ENCODE measurements at places on chromosomes 13 and 19. TPM values are rescaled to one million over a fixed set of nuclear protein-coding genes. Genes with fewer than 3 reads are reported as not detected.

The PSG6 gene
- not detected for total RNA-seq

The ZNF628 gene
- 1.6 TPM for total RNA-seq

The WDR62 gene
- 2.3 TPM for total RNA-seq

The FAM83E gene
- total RNA-seq: not detected

The DPF1 gene
- 43.8 TPM for total RNA-seq

The PDE4C gene
- 3.9 TPM for total RNA-seq

The INSR gene
- 74.5 TPM for total RNA-seq

The PNMA8B gene
- 33.0 TPM for total RNA-seq

The HTR2A gene
- total RNA-seq: 16.8 TPM

The CEACAM7 gene
- not detected for total RNA-seq

The KCTD4 gene
- 13.4 TPM for total RNA-seq

The B3GNT3 gene
- 0.46 TPM for total RNA-seq

The PEPD gene
- total RNA-seq: 33.9 TPM

The PLPP2 gene
- total RNA-seq: 5.3 TPM

The SIGLEC12 gene
- not detected for total RNA-seq

The ZNF432 gene
- 22.4 TPM for total RNA-seq

The CGB7 gene
- total RNA-seq: not detected

The CYP2A7 gene
- not detected for total RNA-seq

The ZNF491 gene
- total RNA-seq: 14.8 TPM

The LILRB1 gene
- total RNA-seq: 0.46 TPM

The WDR88 gene
- total RNA-seq: not detected

The ADM5 gene
- total RNA-seq: 1.4 TPM

The CALR3 gene
- not detected for total RNA-seq

The LGALS14 gene
- total RNA-seq: 1.4 TPM

The ZNF296 gene
- 0.69 TPM for total RNA-seq

The KIR3DL1 gene
- total RNA-seq: not detected

The OR7A10 gene
- total RNA-seq: not detected
